Naive thymus-derived CD8-positive, alpha-beta T cell (primary cell): ENCODE measurements at places on chromosomes 6 and 20. TPM values are rescaled to one million over a fixed set of nuclear protein-coding genes. Genes with fewer than 3 reads are reported as not detected.

Gene C20orf141
- total RNA-seq = not detected

Gene LY6G6D
- total RNA-seq = not detected

Gene GPLD1
- total RNA-seq = 1.6 TPM

Gene LRRC1
- total RNA-seq = 2.5 TPM

Gene DDX39B
- 679 TPM for total RNA-seq

Gene UBE2V1
- 154 TPM for total RNA-seq

Gene CST4
- total RNA-seq = not detected

Gene PBOV1
- total RNA-seq = not detected

Gene MYBL2
- total RNA-seq = 0.27 TPM

Gene PRSS16
- total RNA-seq = 0.25 TPM

Gene LY86
- 3.0 TPM for total RNA-seq

DNA sequence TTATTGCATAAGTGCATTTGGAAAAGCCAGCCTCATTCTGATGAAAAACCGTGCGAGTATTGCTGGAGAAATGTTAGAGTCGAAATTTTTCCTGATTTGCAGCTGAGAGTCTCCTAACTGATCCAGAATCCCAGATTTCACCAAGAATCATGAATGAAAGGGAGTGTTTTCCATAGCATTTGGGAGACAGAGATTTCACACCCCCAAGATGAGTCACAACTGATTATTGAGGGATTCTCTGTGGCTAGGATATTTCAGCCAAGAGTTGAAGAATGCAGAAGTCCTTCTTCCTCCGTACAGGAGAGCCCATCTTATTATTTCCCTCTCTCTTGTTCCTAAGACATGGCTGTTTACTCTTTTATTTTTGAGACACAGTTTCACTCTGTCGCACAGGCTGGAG, 82.2 kb upstream of the SALL4 start:
- DNase-seq = no peak

GRCh38 chr6:11601776-11602605, 64.4 kb downstream of the TMEM170B start:
- no peak for DNase-seq

GRCh38 chr6:73879501-73880293, 183.7 kb downstream of the CD109 start:
- no peak for DNase-seq

- no peak for DNase-seq
Observed at GRCh38 chr6:150586850-150587359, 12.8 kb upstream of the PLEKHG1 start.

GRCh38 chr20:23841693-23842092, 15.2 kb upstream of the CST2 start:
- DNase-seq = no peak

DNA sequence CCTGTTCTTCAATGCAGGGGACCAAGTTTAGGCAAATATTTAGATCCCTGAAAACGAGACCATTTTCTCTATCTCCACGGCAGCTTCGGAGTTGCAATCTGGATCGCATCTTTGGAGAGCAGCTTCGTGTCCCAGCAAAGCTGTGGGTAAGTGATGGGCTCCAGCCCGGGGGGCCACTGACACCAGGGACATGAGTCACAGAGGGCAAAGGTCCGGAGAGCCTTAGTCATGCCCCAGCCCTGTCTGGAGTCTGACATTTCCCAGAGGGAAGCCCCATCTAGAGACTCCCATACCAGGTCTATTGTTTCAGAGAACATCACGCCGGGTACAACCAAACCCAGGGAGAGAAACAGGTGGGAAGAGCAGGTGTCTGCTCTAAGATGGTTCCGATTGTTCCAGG, 95.9 kb downstream of the NFATC2 start:
- no peak for DNase-seq

GRCh38 chr6:150255840-150256239, 113.0 kb upstream of the IYD start:
- DNase-seq = no peak

DNA sequence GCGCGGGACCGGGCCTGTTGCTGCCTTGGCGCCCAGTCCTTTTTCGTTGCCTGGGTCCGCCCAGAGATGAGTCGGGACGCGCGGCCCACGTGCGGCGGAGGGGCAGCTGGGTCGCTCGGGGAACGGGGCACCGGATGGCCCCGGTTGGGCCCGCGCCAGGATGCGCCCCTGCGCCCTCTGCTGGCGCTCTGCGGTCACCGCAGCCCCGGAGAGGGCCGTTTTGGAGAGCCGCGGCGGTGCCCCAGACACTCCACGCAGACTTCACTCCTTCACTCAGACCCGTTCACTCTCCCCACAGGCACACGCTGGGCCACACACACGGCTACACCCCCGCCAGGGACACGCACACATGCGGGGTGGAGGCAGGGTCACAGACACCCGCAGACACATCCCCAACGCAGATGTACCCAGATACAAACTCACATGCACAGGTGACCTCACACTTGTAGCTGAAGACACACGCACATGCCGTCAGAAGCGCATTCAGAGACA, 38.8 kb downstream of the SRC start:
- DNase-seq = peak; percentile 71

DNA sequence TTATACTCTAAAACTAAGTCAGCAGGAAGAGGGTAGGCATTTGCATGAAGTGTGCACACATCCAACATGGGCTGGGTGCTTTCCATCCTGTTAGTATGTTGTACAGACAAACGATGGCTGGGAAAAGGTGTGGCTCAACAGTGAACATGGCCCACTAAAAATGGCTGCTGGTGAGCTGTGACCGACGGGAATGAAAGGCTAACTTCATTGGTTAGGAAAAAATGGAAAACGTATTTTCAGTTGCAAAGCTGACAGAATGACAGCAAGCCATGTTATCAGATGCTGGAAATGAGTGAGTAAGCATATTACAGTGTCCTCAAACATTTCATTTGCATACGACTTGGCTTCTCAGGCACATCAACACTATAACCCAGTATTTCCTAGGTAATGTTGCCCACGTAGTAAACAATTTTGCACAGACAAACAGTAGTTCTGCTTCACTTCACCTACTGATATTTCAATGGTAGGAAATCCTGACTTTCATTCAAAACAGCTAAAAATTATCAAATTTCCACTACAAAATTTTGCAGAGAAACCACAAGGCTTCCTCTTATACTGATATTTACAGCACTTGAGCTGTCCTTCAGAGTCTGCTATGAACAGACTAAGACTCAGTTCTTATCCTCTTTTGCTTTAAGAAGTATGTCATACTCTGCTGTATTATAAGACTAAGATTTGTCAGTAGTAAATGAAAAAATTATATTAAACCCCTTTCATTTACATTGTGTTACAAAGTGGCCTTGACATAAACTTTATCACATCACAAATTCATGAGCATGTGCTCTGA, 98.9 kb downstream of the IRF4 start:
- no peak for DNase-seq

- no peak for DNase-seq
Observed at GRCh38 chr6:140537211-140537610, 1162.8 kb upstream of the CITED2 start.

GRCh38 chr6:136751522-136751956, 40.7 kb downstream of the MAP3K5 start:
- peak; percentile 33 for DNase-seq

- DNase-seq = no peak
Observed at GRCh38 chr20:60281295-60281694, 323.1 kb downstream of the CDH26 start.
